ENCODE measurements at places on chromosomes 3 and 15.

- no peak for DNase-seq
Measured at GRCh38 chr3:78253860-78254259, 1214.0 kb downstream of the ROBO2 start.

DNA sequence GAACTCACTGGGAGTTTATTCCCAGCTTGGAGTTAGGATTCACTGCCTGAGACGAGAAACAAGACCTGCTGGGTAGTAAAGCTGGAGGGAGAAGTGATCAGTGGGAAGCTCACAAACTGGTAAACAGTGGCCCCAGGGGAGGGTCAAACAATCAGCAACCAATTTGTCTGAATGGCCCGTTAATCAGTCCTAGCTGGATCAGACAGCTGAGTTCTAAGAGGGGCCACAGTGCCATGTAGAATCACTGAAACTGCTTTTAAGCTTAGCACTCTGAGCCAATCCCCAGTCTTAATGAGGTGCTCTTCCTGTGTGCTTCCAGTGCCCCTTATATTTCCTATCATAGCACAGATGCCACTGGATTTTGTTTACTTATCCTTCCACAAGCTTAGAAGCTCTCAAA lies 591.7 kb downstream of the RSL24D1 start:
- DNase-seq: no peak

DNA sequence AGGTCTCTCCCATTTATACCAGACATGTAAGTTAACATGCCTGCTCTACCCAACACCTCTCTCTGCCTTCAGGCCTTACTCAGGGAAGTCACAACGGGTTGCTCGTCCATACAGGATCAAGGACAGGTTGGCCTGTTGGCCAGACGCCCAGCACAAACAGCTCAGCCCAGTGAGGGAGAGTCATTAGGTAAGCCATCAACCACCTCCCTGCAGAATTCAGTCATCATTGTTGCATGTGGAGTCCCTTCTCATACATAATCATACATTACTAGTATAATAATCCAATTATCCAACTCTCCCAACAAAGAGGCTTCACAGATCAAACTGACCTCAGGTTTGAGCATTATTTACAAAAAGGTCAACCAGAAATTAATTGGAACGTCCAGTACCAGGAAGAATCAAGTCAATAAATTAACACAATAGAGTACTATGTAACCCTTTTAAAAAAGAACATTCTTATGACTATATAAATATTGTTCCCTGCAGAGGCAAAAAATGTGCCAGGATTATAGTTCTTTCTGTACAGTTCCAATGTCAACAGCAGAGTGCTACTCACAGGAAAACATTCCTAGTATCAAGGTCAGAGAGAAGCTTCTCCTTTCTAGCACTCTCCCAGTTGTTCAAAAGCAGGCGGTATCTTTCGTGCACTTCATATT lies 33.2 kb downstream of the HOMER2 start:
- no peak for DNase-seq

- DNase-seq: no peak
Measured at GRCh38 chr3:122103821-122104514, 48.8 kb downstream of the CD86 start.

- no peak for DNase-seq
Measured at GRCh38 chr15:58748040-58748851, 1.3 kb downstream of the ADAM10 start.

- no peak for DNase-seq
Measured at GRCh38 chr15:89806559-89807550, 7.8 kb downstream of the ANPEP start.

DNA sequence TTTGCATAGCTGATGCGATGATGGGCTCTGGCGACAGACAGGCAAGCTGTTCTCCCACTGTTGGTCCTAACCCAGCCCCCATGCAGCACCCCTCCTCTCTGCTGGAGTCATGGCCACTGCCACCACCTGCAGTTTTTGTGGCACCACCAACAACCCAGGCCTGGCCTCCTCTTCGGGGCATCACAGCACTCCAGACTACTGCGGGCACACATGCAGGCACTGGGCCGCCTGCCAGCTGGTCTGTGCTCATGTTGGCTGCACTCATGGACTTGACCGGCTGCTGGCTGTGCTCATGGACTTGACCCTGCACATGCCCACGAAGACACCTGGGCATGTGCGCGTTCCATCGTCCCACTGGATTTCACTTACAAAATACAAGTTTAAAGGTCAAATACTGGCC lies 130.9 kb upstream of the TMEM108 start:
- DNase-seq: no peak

GRCh38 chr3:33940149-33940548 lies 141.7 kb downstream of the PDCD6IP start:
- no peak for DNase-seq

GRCh38 chr15:80247320-80247719 lies 4.7 kb downstream of the CTXND1 start:
- DNase-seq: no peak

DNA sequence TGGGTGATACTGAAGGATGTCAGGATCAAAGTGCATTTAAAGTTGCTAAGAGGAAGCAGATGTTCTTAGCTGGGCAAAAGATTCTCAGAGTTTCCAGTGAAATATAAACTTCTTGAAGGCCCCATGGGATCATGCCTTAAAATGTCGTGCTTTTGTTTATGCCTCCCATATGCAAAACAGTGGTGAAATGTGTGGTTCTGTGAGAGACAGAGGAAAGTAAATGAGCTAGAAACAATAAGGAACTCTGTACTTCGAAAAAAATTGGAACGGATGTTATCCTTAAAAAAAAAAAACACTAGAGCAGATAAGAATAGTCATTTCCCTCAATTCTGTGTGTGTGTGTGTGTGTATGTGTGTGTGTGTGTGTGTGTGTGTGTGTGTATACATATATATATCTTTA lies 497.0 kb upstream of the TBL1XR1 start:
- no peak for DNase-seq

- no peak for DNase-seq
Measured at GRCh38 chr15:48177383-48177765, 721 bp downstream of the MYEF2 start.

All from GOT3 (cell line).